ENCODE measurements at places on chromosomes 5 and 9. TPM values are rescaled to one million over a fixed set of nuclear protein-coding genes. Genes with fewer than 3 reads are reported as not detected.
A peak's percentile ranks its signal among the peaks of the same experiment; 100 is the strongest.

SNCB gene
- not detected for polyA plus RNA-seq

MRPL50 gene
- 10.1 TPM for polyA plus RNA-seq

CDC25C gene
- polyA plus RNA-seq, result 8.8 TPM

- DNase-seq, result no peak
Measured at GRCh38 chr5:140162781-140163180, 12.2 kb upstream of the CYSTM1 start.

DNA sequence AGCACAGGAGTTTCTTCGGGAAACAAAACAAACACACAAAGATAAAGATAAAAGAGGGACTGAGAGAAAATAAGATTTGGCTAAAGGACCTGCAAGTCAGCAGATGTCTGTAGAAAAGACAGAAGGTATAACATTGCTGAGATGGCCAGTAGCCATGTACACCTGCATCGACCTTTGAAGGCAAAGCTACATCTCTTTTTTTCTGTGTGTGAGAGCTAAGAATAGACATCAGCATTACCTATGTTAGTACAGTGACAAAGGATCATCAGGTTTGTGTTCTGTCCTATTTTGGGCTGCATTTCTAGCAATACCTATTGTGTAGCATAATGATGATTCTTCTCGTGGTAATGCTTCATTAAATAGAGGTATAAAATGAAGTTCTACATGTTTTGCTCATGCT, 64.9 kb downstream of the KDM4C start:
- DNase-seq, result no peak

DNA sequence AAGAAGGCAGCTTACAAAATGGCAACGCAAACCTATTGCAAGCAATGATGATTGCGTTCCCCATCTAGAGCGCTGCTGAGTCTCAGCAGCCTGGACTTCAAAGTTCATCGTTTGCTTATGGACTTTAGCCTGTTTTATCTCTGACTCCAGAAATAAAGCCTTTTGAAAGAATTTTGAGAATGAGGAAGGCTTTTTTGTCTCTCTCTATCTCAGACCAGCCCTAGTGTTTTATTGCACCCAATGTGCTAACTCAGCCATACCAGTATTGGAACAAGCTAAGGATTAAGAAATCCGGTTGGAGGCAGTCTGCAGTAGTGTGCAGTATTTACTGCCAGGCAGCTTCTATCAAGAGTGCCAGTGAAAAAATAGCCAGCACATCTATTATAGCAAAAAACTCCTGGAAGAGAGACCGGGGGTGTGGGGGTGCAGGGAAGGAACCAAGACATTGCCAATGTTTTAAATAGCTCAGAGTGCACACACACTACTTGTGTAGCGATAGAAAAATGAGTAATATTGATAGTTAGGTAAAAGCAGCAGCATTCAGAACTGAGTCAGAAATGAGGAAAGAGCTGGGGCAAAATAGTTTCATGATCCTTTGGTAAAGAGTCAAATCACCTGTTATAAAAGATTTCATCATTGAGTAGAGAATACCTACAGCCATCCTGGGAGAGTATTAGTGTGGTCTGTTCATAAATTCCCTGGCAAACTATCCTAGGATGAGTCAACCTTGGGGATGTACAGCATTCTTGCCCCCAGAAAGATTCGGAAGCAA, 219.0 kb downstream of the ZNF608 start:
- peak; percentile 96 for DNase-seq

GRCh38 chr9:113238202-113238858, 17.0 kb downstream of the SLC31A1 start:
- DNase-seq, result no peak

DNA sequence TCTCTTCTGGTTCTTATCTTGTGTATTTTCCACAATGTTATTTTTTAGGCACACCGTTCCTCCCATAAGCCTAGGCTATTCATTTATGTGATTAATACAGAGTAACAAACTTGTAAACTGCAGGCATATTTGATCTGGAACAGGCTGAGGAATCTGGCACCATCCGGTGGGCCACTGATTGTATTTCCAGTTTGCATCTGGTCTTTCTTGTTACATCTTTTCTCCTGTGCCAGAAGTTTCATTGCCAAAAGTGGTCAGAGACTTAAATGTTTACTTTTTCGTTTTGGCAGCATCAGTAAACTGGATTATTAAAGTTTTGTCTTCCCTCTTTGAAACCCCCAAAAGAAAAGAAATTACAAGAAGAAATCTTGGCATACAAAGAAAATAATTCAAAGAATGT, 17.9 kb upstream of the ZCCHC7 start:
- no peak for DNase-seq

DNA sequence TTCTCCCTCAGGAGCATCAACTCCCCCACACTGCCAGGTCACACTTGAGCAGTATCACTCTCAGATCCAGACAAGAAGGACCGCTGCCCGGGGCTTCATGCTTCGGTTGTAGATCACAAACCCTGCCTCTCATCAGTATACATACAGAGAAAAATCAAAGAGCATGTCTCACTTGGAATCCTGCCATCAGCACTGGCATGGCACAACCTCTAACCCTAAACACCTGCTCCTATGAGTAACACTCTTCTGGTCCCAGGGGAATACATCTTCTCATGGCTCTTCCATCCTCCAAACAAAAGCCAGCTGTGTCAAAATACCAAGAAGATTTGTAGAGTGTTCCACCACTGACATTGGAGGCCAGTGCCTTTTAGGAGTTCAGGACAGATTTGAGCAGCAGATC, 84.8 kb upstream of the MIER3 start:
- DNase-seq, result peak; percentile 35

DNA sequence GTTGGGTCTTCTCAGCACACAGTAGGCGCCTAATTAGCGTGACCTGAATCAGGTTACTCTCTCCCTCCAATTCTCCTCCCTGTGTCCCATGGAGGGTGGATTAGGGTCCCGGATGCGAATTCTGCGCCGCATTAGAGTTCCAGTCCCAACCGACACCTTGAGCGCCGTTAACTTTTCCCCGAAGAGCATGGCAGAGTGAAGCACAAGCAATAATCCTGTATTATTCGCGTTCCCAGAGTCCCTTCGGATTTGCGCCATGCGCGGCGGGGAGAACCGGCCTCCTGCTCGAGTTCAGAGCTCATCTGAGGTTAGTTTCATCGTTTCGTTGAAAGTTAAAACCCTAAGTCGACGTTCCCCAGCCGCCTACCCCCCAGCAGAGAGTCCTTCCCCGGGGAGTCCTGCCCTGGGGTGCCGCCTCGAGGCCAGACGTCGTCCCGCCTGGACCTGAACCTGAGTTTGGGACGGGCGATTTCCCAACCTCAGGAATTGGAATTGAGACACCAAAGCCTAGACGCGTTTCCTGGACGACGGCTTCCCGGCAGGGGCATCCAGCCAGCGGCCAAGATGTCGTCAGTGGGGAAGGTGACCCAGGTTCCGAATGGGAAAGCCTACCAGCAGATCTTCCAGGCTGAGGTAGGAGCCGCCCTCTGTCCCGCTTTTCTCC, at the start of gene CCDC180:
Gene CCDC180 (plus strand): TSS at position 160 of the 664 bp plus-strand sequence. CDS start 405 bp downstream, at position 565.
- DNase-seq, result no peak

GRCh38 chr9:87198716-87199115, 251.4 kb upstream of the GAS1 start:
- DNase-seq, result no peak

DNA sequence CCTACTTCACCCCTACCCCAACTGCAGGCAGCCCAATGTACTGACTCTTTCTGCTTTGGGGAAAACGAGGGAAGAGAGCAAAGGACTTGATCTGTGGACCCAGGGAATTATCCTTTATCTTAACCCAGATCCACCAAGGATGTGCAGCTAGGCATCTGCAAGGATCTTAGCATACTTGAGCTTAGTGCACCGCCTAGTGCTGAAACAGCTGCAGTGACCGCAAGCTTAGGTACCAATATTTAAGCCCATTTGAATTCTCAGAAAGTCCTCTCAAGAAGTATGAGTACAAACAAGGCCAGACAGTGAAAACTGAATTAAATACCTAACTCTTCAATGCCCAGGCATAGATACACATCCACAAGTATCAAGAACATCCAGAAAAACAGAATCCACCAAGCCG, 576.7 kb upstream of the ADAMTS16 start:
- no peak for DNase-seq

GRCh38 chr9:8400378-8400777, 600.8 kb upstream of the DMAC1 start:
- no peak for DNase-seq
